ENCODE measurements at places on chromosomes 1 and 21.

DNA sequence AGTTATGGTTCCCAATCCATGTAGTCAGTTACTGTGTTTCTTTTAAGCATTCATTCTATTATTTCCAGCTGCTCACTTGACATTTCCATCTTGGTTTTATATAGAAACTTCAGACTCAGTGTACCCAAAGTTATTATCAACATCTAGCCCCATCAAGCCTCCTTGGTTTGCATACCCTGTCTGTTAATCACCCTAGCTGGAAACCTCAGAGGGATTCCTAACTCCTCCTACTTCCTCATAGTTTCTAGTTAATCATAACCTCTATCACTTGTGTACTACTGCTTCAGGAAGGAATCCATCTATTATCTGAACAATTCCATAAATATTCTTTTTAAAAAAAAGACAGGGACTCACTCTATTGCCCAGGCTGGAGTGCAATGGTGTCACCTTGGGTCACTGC, 293.3 kb downstream of the SDCCAG8 start:
- no peak for DNase-seq

DNA sequence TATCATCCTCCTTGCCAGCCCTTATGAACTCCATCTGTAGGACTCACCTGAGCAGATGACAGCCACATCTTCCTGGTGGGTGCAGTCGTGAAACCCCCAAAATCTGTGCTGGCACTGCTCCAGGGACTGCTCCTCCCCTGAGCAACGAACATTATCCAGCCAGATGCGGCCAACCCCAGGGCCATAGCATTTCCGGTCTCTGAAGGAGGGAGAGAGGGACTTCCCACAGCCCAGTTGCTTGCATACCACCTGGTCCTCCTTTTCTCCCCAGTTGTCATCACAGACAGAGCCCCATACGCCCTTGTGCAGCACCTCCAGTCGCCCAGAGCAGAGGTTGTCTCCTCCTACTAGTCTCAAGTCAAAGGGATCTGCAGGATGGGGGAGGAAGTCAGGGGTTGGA, 8.5 kb downstream of the CD5L start:
- no peak for DNase-seq

DNA sequence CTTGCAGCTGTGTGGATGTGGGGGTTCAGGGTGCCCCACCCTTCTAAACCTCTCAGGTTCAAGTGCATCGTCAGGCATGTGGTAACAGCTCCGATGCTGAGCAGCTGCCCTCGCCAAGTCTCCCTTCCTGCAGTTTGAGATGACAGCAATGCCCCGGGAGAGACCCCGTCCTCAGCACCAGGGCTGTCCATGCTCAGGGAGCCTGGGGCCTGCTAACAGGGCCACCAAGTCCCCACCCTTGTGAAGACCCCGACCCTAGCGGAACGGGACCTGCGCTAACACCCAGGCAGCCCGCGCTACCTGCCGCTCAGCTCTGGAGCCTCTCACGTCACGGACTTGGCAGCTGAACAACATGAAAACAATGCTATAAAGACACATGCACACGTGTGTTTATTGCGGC, 159.2 kb upstream of the C1orf174 start:
- DNase-seq: no peak

DNA sequence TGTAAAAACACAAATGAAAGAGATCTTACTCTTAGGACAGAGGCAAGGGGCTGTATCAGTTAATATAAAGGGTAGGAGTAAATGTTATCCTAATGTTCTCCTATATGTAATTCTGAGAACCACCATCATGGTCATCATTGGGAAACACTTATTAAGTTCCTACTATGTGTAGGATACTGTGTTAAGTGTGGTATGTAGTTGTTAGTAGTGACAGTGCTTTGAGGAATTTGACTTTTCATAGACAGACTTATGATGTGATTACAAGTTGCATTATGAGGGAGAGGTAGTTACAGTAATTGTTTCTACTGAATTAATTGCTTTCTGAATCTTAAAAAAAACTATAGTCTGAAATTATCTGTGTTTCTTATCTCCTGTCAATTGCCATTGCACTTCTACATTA, 51.8 kb upstream of the PGD start:
- no peak for DNase-seq

- no peak for DNase-seq
Observed at GRCh38 chr1:107363154-107363553, 222.3 kb downstream of the NTNG1 start.

DNA sequence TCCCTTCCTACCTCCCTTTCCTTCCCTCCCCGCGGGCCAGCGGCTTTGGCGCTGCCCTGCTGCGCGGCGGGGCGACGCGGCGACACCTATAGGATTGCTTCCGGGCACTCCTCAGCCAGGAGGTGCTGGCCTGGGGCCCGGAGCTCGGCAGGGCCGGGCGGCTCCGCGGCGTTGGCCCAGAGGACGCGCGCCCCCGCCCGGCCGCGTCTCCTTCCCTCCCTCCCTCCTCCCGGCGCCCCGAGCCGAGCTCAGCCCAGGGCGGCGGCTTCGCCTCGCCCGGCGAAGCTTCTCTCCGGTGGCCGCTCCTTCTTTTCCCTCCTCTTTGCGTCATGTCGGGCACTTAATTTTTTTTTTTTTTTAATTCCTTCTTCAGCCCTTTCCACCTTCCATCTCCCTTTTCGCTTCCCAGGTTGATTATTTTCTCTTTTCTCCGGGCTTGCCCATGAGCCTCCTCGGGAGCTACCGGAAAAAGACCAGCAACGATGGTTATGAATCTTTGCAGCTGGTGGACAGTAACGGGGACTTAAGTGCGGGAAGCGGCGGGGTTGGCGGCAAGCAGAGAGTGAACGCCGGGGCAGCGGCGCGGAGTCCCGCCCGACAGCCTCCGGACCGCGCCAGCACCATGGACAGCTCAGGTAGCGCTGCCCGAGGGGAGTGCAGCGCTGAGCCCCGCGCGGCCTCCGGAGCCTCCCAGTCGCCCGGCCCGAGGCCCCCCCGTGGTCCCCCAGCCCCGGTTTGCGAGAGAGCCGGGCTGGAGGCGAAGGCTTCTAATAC, at the start of gene DNAJC6:
TSS of gene DNAJC6 (plus strand) at position 240 of the 774 bp plus-strand sequence. CDS start at position 443, 203 bp downstream.
- peak; percentile 3 for DNase-seq

DNA sequence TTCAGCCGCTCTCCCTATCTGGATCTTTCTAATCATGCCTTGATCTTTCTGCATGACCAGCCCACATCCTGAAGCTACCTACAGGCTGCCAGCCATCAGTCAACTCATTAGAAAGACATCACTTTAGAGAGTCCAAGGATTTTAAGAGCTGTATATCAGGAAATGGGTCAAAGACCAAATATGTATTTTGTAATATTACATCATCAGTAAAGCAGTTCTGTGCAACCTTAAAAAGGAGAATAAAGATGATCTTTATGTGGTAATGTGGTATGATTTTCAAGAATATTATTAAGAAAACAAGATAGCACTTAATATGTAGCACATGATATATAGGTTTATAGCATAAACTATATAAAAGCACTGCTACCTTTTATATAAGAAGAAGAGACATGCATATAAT, 47.6 kb downstream of the SLC30A7 start:
- no peak for DNase-seq

DNA sequence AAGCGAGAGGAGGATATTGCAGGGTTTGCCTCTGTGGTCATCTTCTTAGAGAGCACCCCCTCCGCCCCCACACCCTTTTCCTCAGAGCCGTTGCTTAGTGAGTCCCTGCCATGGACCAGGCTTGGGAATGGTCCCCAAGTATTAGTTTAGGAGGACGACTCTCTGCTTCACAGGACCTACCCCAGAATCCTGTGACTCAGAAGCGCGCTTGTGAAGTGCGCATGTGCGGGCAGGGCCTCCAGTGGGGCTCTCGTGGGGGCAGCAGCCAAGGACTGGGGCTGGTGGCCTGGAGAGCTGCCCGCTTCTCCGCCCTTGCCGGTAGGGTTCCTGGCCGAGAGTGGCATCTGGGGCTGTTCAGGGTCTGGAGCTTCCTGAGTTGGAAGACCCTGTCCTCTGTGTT, 37.3 kb upstream of the HMGN1 start:
- no peak for DNase-seq

DNA sequence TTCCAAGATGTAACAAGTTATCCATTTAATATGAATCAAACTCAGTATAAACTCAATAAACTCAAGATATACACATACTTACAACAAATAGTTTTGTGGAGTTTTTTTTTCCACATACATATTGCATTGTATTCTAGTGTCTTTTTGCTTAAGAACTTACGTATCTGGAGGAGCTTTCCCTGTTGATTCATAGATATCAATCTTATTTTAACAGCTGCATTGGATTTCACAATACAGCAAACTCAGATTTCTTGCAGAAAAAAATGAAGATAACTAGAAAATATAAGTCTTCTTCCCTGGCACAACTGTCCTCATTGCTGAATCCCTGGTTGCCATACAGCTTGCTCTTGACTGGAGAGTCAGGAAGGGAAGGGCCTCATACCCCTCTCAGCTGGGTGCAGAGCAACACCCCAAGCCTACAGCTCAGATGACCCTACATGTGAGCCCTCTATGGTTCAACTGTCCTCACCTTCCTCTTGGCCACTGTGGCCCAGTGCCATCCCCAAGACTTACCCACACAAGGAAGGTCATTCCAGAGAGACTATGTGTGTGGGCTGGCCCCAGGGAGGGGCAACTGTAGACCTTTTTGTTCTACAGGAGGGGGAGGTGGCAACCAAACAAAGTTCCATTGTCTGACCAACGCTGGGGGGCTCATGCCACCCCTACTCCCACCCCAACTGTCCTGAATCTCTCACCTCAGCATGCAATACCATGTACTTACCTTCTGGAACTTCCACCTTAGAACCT, 1.7 kb downstream of the MPZ start:
- no peak for DNase-seq

DNA sequence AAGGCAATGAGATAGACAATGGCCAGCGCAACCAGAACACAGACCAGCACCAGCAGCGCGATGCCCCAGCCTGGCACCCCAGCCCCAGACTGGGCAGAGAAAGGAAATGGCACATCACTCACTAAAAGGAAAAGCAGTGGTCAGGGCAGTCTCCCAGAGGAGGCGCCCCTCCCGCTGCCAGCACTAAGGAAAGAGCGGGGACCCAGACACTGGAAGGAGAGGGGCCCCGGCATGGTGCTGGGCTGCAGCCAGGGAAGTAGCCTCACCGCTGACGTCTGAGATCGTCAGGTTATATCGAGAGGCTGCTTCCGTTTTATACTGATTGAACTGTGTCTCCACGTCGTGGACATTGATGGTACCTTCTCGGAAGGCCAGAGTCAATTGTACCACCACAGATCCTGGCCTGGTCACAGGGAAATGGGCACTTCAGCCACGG, 13.8 kb downstream of the TRIM46 start:
- DNase-seq: no peak

- no peak for DNase-seq
Observed at GRCh38 chr1:116329524-116330341, 43.3 kb upstream of the ATP1A1 start.

DNA sequence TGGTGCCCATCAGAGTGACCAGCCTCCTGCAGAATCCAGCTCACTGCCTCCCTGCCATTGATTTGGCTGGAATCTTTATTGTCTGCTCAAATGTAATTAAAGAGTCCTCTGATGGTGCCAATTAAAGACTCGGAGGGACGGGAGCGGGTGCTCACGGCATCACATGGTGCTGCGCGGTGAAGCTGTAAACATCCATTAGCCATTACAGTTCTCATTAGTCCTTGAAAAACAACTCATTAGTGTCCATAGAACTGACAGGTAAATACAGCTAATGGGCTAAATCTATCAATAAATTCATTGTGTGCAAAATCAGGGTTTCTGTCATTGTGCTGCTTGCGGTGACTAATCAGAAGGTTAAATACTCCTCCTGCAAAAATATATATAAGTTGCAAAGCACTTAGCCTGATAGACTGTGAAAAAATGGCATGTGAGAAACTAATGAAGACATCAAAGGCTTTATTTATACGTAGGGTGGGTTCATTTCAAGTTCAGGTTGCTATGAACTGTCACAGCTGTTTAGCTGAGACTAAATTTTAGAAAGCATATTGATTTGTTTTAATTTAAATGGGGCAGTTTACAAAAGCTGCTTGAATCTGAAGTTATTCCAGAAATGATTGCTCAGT, 289.8 kb upstream of the POU3F1 start:
- no peak for DNase-seq

GRCh38 chr21:39850333-39850732, 16.9 kb upstream of the PCP4 start:
- DNase-seq: no peak

DNA sequence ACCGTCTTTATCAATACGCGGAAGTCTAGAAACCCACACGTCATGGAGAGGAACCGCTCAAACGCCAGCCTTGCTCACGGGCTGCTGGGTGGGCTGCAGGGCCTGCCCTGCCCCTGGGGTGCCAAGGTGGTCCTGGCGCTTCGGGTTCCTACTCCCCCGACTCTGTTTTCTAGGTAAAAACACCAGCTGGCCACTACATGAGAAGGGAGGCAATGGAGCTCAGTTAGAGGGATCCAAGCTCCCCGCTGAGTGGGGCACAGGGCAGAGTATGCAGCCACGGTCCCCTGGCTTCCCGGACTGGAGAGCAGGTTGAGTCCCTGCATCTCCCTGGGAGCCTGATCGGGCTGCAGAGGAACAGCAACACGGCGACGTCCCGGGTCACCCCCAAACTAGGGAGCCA, 41.2 kb upstream of the RIPK4 start:
- DNase-seq: no peak

DNA sequence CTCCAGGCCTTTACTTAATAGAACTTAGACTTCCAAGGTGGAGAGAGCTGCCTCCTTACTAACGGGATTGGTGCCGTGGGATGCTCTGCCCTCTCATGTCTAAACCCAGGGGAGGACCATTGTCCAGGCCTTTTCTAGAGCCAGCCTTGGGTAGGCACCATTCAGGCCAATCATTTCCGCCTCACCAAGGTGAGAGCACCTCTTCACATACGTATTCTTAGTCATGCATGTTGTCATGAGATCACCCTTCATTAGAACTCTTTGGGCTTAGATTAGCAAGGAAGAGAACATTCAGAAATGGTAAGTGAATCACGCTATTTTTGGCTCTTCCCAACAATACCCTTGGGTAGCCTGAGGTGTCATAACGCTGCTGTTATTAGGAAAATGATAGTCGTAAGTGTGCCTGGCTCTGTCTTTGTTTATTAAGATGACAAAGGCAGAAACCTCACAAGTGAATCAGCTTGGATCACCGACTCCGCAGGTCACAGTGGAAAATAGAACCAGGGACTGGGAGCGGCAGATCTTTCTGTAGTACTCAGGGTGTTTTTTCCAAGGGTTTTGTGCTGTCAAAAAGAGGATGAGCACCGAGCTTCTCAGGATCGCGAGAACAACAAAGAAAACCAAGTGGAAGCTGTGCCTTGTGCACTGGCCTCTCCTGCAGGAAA, 55.0 kb downstream of the HUNK start:
- DNase-seq: no peak

- no peak for DNase-seq
Observed at GRCh38 chr1:38571726-38572125, 287.8 kb downstream of the RRAGC start.

- no peak for DNase-seq
Observed at GRCh38 chr1:200296091-200296661, 113.7 kb downstream of the ZNF281 start.
